ENCODE measurements at places on chromosomes 12 and 14. TPM values are rescaled to one million over a fixed set of nuclear protein-coding genes. Genes with fewer than 3 reads are reported as not detected.

Gene COCH
- total RNA-seq, result 6.7 TPM

Gene POTEM
- total RNA-seq, result not detected

DNA sequence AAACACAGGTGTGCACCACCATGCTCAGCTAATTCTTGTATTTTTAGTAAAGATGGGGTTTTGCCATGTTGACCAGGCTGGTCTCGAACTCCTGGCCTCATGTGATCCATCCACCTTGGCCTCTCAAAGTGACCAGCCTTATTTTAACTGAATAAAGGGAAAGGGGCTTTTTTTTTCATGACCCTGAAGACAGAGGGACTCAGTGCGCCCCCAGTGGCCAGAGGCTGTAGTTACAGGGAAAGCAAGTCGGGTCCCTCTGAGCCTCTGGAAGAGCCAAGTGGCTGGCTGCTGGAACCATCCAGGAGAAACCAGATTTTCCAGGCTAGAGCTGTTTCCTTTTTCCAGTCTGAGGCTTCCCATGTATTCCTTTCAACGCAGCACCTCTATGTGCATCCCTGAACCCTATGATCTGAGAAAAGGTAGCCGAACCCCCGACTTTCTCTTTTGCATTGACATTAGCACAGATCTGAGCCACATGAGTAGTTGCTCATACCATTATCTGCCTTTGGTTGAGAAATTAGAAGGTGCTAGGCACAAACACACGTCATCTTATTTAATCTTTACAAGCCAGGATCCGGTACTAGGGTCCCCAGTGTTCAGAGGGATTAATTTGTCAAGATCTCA is 342.7 kb downstream of the CACNA1C start:
- H3K36me3 ChIP-seq, result no peaks in the 10 kb centered on the region
- H3K27ac ChIP-seq, result no peak overlapping the region
- H3K27me3 ChIP-seq, result no peaks in the 10 kb centered on the region
- H3K4me1 ChIP-seq, result peaks cover 6% of the 10 kb centered on the region
- peak; percentile 40 for DNase-seq
- no peak overlapping the region for H3K4me3 ChIP-seq

- H3K4me3 ChIP-seq, result no peak overlapping the region
- no peaks in the 10 kb centered on the region for H3K27me3 ChIP-seq
- no peaks in the 10 kb centered on the region for H3K36me3 ChIP-seq
- no peaks in the 10 kb centered on the region for H3K4me1 ChIP-seq
- H3K27ac ChIP-seq, result no peak overlapping the region
- no peak for DNase-seq
Observed at GRCh38 chr14:79278798-79279644, 932.3 kb downstream of the DIO2 start.

GRCh38 chr14:58598804-58599525 is 38.8 kb upstream of the DACT1 start:
- H3K4me3 ChIP-seq, result no peak overlapping the region
- no peak for DNase-seq
- no peaks in the 10 kb centered on the region for H3K36me3 ChIP-seq
- no peaks in the 10 kb centered on the region for H3K4me1 ChIP-seq
- H3K27ac ChIP-seq, result no peak overlapping the region
- H3K27me3 ChIP-seq, result no peaks in the 10 kb centered on the region

- H3K27me3 ChIP-seq, result no peaks in the 10 kb centered on the region
- peaks cover 7% of the 10 kb centered on the region for H3K4me1 ChIP-seq
- no peak overlapping the region for H3K27ac ChIP-seq
- H3K4me3 ChIP-seq, result no peak overlapping the region
- no peak for DNase-seq
Observed at GRCh38 chr12:76234741-76235140, 113.5 kb downstream of the BBS10 start.

DNA sequence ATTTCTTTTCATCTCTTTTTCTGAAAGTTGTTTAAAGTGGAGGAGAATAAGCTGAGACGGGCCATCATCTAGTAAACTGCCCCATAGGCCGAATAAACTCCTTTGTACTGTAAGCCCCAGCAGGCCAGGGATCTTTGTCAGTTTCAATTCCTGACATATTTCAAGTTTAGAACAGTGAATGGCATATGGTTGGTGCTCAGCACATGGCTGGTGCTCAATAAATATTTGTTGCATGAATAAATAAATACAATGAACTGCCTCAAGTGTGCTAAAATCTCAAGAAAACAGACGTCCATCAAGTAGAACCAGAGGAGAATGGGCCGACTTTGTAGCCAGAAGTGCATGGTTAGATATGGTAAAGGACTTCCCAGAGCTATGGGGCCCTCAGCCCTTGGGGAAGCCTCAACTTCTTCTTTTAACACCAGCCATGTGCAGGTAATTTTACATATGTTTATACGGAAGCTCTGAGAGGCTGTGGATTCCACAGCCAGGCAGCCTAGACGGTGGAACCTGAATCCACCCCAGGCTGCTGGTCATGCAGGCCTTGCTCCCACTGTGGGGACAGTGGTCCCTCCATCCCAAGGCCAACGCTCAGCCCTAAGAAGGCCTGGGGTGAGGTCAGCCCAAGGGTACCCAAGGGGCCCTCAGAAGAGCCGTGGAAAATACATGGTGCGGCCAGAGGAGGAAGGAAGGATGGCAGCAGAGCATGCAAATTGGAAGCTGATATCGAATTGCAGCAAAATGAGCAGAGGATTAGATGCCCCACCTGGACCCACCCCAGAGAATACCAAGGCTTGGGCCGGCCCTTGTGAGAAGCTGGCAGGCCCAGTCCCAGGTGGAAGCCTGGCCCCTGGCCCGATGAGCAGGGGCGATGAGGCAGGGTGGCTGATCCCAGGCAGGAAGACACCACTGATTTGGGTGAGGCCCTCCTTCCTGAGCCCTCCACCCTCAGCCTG is 8.7 kb upstream of the AQP2 start:
- H3K27me3 ChIP-seq, result no peaks in the 10 kb centered on the region
- H3K4me3 ChIP-seq, result no peak overlapping the region
- H3K27ac ChIP-seq, result no peak overlapping the region
- no peak for DNase-seq
- no peaks in the 10 kb centered on the region for H3K36me3 ChIP-seq
- H3K4me1 ChIP-seq, result peaks cover 13% of the 10 kb centered on the region

- H3K4me1 ChIP-seq, result no peaks in the 10 kb centered on the region
- no peaks in the 10 kb centered on the region for H3K27me3 ChIP-seq
- H3K27ac ChIP-seq, result no peak overlapping the region
- H3K4me3 ChIP-seq, result no peak overlapping the region
- DNase-seq, result no peak
Observed at GRCh38 chr12:42985506-42985905, 396.0 kb upstream of the PRICKLE1 start.

DNA sequence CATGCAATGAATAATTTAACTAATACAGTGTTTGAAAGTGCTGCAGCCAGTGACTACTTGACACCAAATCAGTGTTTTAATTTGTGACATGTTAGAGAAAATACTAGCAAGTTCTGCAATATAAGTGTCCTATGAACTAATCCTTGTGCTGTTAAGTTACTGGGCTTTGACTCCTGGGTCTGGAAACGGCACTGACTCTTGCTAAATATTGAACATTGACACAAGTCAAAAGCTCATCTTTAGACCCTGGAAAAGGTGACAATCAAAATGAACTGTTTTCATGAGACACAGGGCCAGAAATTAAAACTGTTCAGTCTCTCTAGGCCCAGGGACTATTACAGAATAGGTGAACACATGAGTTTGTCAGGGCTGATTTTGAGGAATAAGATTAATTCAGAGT is 268.1 kb downstream of the IPO8 start:
- H3K36me3 ChIP-seq, result no peaks in the 10 kb centered on the region
- H3K27me3 ChIP-seq, result no peaks in the 10 kb centered on the region
- no peak overlapping the region for H3K4me3 ChIP-seq
- DNase-seq, result no peak

GRCh38 chr14:100445436-100446088 is 122.4 kb downstream of the SLC25A47 start:
- H3K36me3 ChIP-seq, result no peaks in the 10 kb centered on the region
- H3K27ac ChIP-seq, result no peak overlapping the region
- DNase-seq, result no peak
- peaks cover 24% of the 10 kb centered on the region for H3K4me1 ChIP-seq

DNA sequence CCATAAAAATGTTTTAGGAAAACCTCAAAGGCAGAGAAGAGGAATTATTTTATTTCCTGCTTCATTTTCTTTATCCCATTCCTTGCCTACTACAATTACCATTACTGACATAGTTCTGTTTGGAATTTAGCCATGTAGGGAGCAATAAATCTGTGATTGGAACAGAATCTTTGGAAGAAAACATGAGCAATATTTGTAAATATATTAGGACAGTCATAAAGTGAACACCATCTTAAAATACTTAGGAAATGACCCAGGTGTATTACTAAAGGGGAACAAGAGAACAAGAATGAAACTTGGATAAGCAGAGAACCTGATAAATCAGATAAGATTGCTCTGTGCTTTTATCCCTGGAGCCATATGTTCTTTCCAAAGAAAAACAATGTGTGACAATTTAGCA is 1326.0 kb upstream of the FLRT2 start:
- no peak overlapping the region for H3K27ac ChIP-seq
- no peaks in the 10 kb centered on the region for H3K36me3 ChIP-seq
- no peak for DNase-seq
- no peaks in the 10 kb centered on the region for H3K4me1 ChIP-seq
- H3K27me3 ChIP-seq, result no peaks in the 10 kb centered on the region

- H3K27ac ChIP-seq, result no peak overlapping the region
- H3K4me3 ChIP-seq, result no peak overlapping the region
- peaks cover 44% of the 10 kb centered on the region for H3K4me1 ChIP-seq
- H3K36me3 ChIP-seq, result no peaks in the 10 kb centered on the region
- no peak for DNase-seq
Observed at GRCh38 chr12:89369166-89369565, 16.9 kb upstream of the DUSP6 start.

GRCh38 chr12:50715174-50715573 is 48.7 kb upstream of the ATF1 start:
- H3K4me1 ChIP-seq, result no peaks in the 10 kb centered on the region
- DNase-seq, result no peak
- H3K27ac ChIP-seq, result no peak overlapping the region
- peaks cover 25% of the 10 kb centered on the region for H3K36me3 ChIP-seq
- no peak overlapping the region for H3K4me3 ChIP-seq

- no peaks in the 10 kb centered on the region for H3K36me3 ChIP-seq
- no peaks in the 10 kb centered on the region for H3K4me1 ChIP-seq
- H3K27ac ChIP-seq, result no peak overlapping the region
- H3K4me3 ChIP-seq, result no peak overlapping the region
- H3K27me3 ChIP-seq, result no peaks in the 10 kb centered on the region
Observed at GRCh38 chr12:76922866-76923265, 44.0 kb upstream of the CSRP2 start.

DNA sequence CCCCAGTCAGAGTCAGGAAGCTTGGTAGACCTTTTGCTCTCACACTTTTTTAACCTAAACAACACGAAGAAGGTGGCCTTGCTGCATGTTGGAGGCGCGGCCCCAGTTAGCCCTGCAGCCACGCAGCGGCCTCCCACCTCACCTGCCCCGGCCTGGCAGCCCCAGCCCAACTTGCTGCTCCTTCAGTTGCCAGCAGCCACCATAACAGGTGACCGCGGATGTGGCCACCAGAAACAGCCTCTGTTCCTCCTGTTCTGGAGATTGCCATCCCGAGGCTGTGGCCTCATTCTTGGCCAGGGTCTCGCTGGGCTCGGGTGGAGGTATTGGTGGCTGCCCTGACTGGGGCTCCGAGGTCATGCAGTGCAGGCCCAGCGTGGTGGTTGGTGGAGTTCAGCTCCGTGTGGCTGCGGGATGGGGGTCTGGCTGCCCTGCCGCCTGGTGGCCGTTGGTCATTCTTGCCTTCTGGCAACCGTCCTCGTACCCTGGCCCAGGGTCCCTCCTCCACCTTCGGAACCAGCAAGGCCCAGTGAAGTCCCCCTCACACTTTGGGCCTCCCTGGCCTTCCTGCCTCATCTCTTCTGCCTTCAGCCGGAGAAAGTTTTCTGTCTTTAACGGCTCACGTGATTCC is 20.7 kb upstream of the TEX22 start:
- no peak for DNase-seq
- no peaks in the 10 kb centered on the region for H3K36me3 ChIP-seq
- no peaks in the 10 kb centered on the region for H3K27me3 ChIP-seq
- no peak overlapping the region for H3K27ac ChIP-seq

DNA sequence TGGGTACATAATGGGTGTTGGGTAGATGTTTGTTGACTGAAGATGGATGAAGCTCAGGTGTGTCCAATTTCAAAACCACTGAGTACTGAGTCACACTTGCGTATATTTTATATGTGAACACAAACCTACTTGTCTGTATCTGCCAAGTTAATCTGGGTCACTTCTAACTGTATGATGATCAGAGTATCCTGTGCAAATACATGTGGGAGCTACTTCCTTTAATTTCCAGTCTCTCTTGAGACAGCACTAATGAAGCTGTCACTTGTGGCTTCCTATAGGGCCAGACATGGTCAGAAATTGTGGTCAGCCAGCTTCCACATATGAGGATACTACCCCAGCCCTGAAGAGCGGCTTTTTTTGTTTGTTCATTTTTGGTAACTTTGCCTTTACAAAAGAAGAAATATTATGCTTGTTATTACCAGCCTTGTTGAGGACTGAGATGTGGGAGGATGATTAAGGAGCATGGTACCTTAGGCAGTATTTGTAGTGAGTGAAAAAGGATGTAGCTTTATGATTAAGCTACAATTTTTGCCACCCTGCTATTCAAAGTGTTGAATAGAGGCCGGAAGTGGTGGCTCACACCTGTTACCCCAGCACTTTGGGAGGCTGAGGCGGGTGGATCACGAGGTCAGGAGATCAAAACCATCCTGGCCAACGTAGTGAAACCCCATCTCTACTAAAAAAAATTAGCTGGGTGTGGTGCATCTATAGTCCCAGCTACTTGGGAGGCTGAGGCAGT is 32.4 kb downstream of the PLXNC1 start:
- H3K4me1 ChIP-seq, result no peaks in the 10 kb centered on the region
- H3K27ac ChIP-seq, result no peak overlapping the region
- H3K27me3 ChIP-seq, result no peaks in the 10 kb centered on the region
- H3K36me3 ChIP-seq, result no peaks in the 10 kb centered on the region
- no peak for DNase-seq

DNA sequence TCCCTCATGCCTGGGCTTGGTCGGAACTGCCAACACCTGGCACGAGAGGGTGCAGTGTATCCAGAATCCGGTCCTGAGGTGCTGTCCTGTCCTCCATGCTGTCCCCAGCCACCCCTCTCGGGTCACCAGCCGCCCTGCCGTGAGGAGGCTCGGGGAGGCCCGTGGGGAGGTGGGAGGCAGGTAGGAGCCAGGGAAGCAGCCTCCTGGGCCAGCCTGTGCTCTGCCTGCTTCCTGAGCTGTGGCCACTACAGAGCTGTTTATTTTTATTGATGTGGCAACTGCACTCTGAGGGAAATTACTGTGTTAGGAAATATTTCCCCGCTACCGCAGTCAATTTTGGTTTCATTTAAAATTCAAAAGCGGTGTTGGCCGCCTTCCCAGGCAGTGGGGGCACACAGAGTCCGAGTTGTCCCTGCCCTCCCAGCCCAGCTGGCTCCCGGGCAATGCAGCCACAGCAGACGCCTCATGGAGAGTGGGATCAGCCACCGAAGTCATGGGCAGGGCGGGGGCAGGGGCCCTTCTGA is 18.3 kb downstream of the NOC4L start:
- H3K4me1 ChIP-seq, result no peaks in the 10 kb centered on the region
- no peak overlapping the region for H3K4me3 ChIP-seq
- H3K27me3 ChIP-seq, result no peaks in the 10 kb centered on the region
- no peak overlapping the region for H3K27ac ChIP-seq
- no peak for DNase-seq
